ENCODE measurements at places on chromosomes 3 and 15. TPM values are rescaled to one million over a fixed set of nuclear protein-coding genes. Genes with fewer than 3 reads are reported as not detected.

DNA sequence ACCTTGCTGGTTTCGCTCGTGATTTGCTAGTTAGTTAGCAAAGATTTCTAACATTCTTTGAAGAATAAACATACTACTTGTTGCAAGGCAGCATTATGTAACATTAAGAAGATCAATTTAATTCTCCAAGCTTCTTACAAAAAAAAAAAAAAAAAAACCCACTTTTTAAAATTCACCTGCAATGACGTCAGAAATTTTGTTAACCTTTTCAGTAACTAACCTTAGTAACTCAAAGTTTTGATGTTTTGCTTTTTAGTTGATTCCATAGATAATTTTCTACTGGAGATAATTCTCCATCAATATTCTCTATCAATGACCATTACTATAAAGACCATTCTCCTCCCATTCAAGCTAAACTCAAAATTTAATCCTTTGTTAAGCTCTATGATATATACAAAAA, 491.8 kb upstream of the TBL1XR1 start:
- peaks cover 5% of the 10 kb centered on the region for H3K4me1 ChIP-seq
- no peak overlapping the region for H3K4me3 ChIP-seq
- H3K27ac ChIP-seq: no peak overlapping the region
- H3K27me3 ChIP-seq: no peaks in the 10 kb centered on the region
- no peaks in the 10 kb centered on the region for H3K36me3 ChIP-seq
- DNase-seq: no peak

Gene ADAMTS17
- not detected for polyA plus RNA-seq

GRCh38 chr15:80442728-80443403, 38.7 kb downstream of the ARNT2 start:
- no peaks in the 10 kb centered on the region for H3K36me3 ChIP-seq
- H3K27me3 ChIP-seq: peaks cover 9% of the 10 kb centered on the region
- no peak for DNase-seq
- H3K27ac ChIP-seq: no peak overlapping the region

DNA sequence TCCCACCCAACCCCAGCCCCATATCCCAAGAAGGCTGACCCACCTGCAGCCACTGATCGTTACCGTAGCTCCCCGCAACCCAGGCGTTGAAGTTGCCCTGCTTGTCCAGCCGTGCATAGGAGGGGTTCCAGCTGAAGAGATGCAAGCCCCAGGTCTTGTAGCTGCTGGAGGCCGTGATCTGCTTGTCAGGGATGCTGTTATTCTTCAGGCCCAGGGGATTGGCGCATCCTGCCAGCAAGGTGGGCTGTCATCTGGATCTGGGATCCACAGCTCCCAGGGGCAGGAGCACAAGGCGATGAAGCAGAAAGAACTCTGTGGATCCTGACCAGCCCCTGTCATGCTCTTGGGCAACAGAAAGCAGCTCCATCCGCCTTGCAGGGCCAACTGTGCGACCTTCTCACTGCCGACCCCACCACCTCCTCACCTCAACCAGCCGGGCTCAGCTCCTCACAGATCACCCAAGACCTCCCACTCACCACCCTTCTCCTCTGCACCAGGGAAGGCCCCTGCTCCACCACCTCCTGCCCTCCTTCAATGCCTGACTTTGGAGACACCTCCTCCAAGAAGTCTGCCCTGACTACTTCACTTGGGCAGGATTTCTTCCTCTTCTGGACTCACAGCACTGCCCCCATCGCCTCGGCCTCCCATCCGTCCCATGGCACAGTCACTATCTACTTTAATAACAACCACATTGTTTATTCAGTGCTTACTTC, 6.3 kb upstream of the HAPLN3 start:
- H3K27ac ChIP-seq: no peak overlapping the region
- H3K36me3 ChIP-seq: no peaks in the 10 kb centered on the region
- H3K27me3 ChIP-seq: peaks cover 3% of the 10 kb centered on the region
- H3K4me1 ChIP-seq: peaks cover 3% of the 10 kb centered on the region
- H3K4me3 ChIP-seq: no peak overlapping the region

Gene GOLGA6B
- polyA plus RNA-seq: not detected

Gene SEC22C
- polyA plus RNA-seq: 39.0 TPM

DNA sequence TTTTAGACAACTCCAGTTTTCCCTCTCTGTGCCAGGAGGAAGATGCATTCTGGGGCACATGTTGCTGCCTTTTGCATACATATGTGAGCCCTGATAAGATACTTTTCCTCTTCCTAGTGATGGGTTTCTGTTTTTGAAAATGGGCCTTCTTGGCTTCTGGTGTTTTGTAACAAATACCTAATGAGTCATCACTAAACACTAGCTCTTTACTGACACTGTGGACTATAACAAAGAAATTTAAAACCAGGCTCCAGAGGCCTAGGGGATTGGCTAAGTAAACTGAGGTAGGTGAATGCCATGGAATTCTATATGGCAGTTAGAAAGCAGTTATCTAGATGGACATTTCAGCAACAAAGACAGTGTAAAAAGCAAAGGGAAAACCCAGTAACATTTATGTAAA, 93.4 kb upstream of the NR2E3 start:
- no peak for DNase-seq
- peaks cover 12% of the 10 kb centered on the region for H3K27me3 ChIP-seq
- no peaks in the 10 kb centered on the region for H3K36me3 ChIP-seq
- H3K4me3 ChIP-seq: no peak overlapping the region
- H3K27ac ChIP-seq: no peak overlapping the region
- no peaks in the 10 kb centered on the region for H3K4me1 ChIP-seq

DNA sequence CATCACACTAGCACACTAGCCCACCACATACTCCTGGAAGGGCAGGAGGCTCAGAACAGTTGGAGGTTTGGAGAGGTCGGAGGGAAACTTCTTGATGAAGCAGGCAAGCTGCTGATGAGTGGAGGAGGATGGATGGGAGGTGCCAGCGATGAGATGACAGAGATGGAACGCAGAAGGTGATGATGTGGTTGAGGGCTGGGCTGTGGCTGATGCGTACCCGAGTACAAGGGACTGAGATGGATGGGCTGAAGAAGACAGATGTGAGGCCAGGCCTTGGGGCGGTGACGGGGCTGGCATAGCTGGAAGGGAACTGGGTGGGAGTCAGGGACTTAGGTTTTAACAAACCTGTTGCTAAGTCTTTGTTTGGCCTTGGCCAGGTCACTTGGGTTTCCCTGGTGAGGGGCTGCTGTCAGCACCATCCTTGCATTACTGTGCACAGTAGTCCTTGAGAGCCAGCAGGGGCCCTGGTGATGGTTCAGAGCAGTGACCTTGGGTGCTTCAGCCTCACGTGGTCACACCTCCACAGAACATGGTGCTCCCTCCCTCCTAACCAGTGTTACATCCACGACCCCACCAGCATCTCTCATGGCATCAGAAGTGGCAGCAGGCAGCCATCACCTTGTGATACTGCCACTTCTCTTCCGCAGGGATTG, 164.5 kb downstream of the SLCO3A1 start:
- peaks cover 19% of the 10 kb centered on the region for H3K27me3 ChIP-seq
- no peaks in the 10 kb centered on the region for H3K36me3 ChIP-seq
- no peak overlapping the region for H3K4me3 ChIP-seq
- H3K27ac ChIP-seq: peak overlapping the region; percentile 25
- no peak for DNase-seq
